ENCODE measurements at places on chromosomes 5 and 9.

GRCh38 chr9:98172604-98173003 is 19.8 kb downstream of the CORO2A start:
- DNase-seq, result no peak

- DNase-seq, result no peak
Observed at GRCh38 chr5:79143684-79144379, 32.2 kb downstream of the BHMT start.

- DNase-seq, result no peak
Observed at GRCh38 chr5:6216471-6217075, 161.8 kb downstream of the MED10 start.

- no peak for DNase-seq
Observed at GRCh38 chr9:7212101-7212500, 454.3 kb downstream of the KDM4C start.

- DNase-seq, result no peak
Observed at GRCh38 chr5:116313366-116313765, 228.5 kb downstream of the COMMD10 start.

DNA sequence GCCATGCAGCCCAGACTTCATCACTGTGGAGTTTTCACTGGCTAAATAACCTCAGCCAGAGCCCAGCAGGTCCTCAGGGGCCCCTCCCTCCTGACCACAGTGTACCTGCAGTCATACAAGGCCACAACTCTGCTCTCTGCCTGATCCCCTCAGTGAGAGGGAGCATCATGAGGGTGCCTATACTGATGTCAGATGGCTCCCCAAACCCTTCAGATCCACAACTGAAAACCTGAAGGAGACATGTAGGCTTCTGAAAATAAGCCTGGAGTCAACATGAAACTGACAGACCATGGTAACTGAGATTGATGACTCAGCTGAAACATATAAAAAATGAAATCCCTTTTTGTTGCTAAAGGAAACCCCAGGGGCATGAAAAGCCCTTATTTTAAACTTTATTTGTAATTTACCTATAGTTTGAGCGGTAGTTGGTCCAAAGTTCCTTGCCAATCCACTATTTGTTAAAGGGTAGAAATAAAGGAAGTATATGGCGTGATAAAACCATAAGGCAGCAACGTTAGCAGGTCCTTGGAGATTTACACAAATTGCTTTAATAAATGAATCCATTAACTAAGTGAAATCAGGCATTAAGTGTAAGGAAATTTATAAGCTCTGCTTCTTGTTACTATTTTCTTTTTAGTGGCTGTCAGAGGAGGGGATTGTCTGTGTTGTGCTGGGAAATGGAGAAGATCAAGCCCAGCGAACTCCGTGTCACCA is 68.3 kb downstream of the FGF1 start:
- DNase-seq, result no peak

DNA sequence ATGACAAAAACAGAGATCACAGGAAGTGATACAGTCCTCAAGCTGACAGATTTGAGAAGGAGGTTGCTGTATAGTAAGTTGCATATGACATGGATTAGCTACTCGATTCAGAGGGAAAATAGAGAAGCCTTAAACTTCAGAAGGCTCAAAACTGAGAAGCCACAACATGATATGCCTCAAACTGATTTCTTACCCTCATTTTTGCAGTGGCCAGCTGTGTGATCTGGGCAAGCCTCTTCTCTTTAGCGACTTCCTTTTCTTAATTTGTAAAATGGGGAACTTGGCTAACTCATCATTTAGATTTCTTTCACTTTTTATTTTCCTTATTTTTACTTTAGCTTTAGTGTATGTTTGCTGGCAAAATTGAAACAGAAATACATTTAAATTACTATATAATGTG is 421.1 kb downstream of the KIF4B start:
- DNase-seq, result no peak

GRCh38 chr9:89743573-89744254 is 138.9 kb downstream of the GADD45G start:
- DNase-seq, result no peak

- DNase-seq, result no peak
Observed at GRCh38 chr5:57955511-57955910, 472.9 kb upstream of the ACTBL2 start.

GRCh38 chr5:79235261-79235633 is 684 bp upstream of the JMY start:
- no peak for DNase-seq

DNA sequence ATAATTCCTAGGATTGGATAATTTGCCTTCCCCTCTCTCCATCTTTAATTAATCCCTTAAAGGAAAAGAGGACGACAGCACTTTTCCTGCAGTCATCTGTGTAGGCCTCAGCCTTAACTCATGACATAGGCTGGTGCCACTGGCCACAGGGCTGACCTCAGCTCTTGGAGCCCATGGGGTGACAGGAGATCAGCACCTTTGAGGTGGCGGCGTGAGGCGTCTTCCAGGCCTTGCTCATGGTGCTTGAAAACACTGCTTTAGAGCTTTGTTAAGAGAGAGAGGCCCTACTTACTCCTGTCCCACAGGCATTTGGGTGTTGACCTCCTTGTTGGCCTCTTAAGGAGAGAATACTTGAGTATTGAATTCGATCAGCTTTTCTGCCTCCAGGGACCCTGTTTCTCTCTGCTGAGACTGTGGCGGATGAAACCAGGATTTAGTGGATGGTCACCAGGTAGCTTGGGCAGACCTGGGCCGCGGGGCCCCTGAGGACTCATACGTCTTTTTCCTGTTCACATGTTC is 23.4 kb downstream of the TENT4A start:
- no peak for DNase-seq

GRCh38 chr9:81989700-81990099 is 1.1 kb downstream of the SPATA31D1 start:
- DNase-seq, result no peak

DNA sequence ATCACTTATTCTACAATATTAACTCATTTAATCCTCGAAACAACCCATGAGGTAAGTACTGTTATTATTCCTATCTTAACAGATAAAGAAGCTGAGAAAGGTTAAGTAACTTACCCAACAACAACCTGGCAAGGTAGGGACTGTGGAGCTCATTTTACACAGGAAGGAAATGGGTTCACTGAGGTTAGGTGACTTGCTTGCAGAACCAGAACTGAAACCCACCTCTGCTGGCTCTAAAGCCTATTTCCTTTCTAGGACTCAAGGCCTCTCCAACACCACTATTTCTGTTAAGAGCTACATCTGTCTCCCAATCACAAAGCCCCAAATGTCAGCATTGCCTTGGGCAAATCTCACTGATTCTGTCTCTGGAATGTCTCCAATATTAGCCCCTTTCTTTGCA is 38.9 kb upstream of the IFNK start:
- DNase-seq, result no peak

DNA sequence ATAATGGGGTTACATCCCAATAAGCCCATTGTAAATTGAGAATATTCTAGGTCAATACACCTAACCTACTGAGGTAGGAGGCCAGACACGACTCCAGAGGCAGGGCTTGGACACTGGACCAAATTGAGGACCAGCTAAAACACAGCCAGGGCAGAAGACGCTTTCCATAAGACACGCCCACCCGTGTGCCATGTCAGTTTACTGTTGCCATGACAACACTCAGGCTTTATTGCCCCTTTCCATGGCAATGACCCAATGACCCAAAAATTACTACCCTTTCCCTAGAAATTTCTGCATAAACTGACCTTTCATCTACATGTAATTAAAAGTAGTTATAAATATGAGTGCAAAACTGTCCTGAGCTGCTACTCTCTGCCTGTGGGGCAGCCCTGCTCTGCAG is 31.5 kb downstream of the SLC22A4 start:
- no peak for DNase-seq

DNA sequence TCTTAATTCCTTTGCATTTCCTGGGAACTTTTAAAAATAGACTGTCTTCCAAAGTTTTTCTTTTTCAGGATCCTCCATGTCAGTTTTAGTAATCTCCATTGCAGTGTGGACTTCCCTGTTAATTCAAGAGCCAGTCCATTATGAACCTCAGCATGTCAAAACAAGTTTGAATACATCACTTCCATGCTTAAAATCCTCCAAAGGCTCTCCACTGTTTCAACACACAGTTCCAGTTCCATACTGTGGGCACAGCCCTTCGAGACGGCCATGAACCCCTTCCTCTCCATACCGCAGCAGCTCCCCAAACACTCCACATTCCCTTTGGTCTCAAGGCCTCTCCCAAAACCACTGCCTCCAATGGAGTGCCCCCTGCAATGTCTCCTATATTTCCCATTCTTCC is 19.5 kb downstream of the LIFR start:
- DNase-seq, result no peak

DNA sequence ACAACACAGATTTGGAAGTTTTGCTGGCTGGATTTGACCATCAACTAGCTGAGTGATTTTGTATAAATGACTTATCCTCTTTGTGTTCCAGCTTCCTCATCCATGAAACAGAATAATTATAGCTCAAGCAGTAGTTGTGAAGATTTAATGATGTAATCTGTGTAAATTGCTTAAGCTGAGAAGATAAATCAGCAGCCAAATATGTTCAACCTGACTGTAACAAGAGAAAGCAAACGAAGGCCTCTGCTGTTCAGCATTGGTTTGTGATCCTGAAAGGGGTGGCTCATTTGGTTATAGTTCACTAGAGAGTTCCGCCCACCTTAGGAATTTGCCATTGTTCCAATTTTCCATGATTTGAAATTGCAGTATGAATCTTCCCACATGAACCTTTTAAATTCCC is 75.7 kb upstream of the CCDC112 start:
- no peak for DNase-seq

GRCh38 chr9:136597965-136598364 is 52.1 kb upstream of the NOTCH1 start:
- DNase-seq, result no peak

- no peak for DNase-seq
Observed at GRCh38 chr5:159104051-159104651, 4.4 kb upstream of the EBF1 start.

DNA sequence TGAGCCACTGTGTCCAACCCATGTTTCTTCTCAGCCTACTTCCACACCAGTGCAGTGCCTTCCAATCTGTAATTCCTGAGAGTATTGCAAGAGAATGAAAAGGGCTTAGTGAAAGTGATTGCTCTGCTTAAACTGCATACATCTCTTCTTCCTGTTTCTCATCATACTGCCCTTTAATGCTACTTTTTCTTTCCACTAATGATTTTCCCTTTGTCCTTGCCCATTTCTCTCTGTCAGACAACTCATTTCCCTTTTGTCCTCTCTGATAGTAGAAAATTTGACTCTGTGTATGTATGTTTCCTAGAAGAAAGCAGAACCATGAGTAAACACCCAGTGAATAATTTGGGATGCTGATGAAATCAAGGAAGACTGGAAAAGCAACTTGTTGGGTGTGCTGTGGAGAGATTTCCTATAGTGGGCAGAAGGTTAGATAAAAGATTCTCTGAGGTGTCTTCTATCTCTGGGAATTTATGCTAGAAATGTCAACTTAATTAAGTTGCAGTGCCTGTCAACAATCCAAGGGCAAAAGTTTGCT is 102.2 kb upstream of the CHD1 start:
- no peak for DNase-seq

- no peak for DNase-seq
Observed at GRCh38 chr5:59164041-59164830, 581.4 kb downstream of the RAB3C start.

DNA sequence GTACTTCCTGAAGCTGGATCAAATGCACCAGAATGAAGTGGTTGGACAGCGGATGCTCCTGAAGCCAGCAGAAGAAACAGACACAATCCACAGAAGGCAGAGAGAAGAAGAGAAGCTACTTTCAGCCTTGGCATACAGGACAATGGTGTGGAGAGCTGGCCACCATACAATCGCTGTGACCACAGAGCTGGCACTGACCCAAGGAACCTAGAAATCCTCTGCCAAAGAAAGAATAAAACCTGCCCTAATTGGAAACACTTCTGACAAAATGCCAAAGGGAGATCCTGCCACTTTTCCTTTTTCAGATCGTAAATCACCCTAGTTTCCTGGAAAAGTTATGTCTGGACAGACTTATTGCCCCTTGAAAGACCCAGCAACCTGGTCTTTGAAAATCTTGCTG is 77.8 kb downstream of the BAAT start:
- no peak for DNase-seq

DNA sequence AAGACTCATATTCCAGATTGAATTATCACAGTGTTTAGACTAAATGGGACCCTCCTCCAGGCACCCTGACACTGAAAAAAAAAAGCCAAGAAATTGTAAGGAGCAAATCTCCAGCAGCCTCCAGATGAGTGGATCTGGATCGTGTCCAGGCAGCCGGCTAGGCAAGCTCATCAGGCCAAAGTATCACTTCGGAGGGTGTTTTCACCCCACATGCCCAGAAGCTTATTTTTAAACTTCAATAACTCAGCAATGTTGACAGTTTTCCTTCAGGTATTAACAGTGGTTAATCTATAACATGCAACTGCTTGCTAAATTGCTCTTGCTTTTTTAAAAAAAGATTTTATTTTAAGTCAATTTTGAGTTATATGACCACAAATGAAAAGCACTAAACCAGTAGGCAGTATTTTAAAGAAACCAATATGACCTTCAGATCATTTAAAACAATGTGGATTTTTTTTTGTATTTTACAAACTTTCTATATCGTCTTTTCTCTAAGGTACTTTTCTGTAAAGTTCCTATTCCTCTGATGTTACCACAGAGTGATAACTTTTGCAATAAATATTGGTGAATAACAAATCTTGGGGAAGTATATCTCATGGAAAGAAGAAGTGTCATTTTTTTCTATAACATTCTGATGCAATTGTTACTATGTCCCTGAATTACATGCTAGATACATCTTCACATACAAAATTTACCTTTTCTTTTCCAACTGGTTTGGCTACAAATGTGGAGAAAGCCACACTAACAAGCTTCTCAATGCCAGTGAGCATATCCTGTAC is 30.7 kb downstream of the ACOT12 start:
- no peak for DNase-seq

- no peak for DNase-seq
Observed at GRCh38 chr5:107367480-107367879, 303.3 kb downstream of the EFNA5 start.

GRCh38 chr9:96021551-96022444 is 146.3 kb downstream of the ERCC6L2 start:
- no peak for DNase-seq

GRCh38 chr5:127718181-127718580 is 15.0 kb downstream of the CCDC192 start:
- DNase-seq, result no peak

DNA sequence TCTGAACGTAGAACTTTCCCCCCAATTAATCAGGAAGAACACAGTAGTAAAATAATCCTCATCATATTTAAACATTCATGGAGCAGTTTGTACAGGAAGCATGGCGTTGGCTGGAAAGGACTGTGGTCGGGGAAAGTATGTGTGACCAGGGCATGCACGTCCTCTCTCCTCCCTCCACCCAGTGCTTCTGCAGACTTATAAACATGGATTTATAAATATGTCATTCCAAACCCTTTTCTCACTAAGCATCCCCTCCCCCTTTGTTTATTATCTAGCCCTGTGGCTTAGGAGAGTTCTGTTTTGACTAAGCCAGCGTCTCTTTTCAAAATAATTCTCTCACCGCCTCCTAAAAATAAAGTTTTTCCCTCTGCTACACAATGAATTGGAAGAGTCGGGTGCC is 70.4 kb upstream of the DAP start:
- no peak for DNase-seq

DNA sequence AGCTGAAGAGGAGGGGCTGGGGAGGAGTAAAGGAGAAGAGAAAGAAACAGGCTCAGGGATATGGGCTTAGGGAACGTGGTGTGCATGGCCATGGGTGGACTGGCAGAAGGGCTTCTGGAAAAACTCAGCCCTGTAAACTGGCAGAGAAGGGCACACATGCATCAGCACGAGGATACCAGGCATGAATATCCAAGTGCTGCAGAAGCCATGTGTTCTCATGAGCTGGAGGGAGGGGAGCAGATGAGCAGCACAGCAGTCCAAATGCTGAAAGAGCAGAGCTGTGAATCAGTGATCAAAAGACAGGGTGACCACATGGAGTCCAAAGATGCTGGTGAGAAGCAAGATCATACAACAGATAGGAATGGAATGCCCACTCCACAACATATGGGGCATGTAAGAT is 72.3 kb downstream of the SEMA5A start:
- no peak for DNase-seq

Measured in stimulated activated CD8-positive, alpha-beta memory T cell treated with anti-CD3 and anti-CD28 coated beads, Interleukin-12 subunit alpha, Interleukin-12 subunit beta, amount 100 ng/mL, for 4 hours (primary cell).